ENCODE measurements at places on chromosomes 5 and 9.

DNA sequence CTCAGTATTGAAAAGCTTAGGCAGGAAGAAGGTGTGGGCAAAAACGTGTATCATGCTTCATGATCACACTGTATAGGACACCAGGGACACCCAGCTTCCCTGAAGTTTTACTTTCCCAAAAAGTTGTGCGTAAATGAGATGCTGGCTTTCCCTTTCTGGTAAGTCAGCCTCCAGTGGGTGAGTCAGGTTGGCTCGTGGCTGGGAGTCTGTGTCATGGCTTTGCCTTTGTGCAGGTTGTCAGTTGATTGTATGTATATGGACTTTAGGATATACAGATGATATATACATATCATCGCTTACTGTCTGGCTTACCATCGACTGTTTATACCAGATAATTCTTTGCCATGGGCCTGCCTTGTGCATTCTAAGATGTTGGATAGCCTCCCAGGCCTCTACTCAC is 34.2 kb downstream of the ADRB2 start:
- DNase-seq = no peak

DNA sequence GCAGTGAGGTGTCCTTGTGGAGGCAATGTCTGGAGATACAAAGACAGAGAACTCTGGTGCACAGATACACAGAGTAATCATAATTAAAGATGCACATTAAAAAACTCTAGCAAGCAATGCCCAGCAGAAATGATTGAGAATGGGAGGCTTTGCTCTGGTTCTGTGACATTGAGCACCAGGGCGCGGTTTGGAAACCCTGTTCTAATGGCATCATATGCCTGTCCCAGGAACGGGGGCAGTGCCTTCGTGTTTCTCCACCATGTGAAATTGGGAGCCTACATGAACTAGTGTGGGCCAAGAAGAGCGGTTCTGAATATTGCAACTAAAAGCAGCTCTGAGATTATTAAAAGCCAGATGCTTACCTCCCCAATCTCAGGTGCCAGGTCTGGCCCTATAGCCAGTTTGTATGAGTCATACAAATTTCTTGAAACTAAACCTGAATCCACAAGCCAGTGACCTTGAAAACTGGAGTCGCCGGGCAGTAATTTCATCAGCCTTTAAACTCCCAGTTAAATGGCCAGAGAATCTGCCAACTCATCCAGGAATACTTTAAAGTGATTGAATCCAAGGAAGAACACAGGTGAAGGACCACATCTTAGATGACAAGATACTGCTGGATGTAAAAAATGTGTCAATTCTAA is 22.2 kb upstream of the CTSL start:
- no peak for DNase-seq

DNA sequence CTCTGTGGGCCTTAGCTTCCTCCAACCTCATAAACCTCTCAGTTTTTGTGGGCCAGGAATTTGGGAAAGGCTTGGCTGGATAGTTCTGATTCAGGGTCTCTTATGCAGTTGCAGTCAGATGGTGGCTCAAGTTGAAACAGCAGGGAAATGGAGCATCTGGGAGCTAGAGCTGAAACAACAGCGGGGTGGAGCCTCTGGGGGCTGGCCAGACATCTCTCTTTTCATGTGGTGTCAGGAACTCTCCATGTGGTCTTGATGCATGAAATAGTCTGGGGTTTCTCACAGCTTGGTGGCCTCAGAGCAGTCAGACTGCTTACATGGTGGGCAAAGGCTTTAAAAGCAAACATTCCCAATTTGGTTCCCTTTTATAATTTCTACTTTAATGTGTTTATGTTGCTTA is 13.5 kb downstream of the ZNF346 start:
- no peak for DNase-seq

DNA sequence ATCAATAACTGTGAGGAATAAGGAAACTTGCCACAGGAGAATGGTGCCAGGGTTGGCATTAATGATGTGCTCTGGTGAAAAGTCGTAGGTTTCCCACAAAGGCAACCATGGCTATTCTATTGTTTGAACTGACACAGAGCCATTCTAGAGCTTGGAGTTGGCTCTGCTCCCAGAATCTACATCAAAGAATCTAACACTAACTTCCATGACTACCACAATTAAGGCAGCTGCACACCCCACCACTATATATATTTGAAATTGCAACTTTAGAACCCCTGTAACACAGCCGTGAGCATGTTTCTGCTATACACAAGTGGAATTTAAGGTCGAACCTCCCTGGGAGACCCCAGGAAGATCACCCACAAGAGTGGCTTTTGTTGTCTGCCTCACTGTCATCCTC is 89.7 kb upstream of the CCDC152 start:
- peak; percentile 11 for DNase-seq

DNA sequence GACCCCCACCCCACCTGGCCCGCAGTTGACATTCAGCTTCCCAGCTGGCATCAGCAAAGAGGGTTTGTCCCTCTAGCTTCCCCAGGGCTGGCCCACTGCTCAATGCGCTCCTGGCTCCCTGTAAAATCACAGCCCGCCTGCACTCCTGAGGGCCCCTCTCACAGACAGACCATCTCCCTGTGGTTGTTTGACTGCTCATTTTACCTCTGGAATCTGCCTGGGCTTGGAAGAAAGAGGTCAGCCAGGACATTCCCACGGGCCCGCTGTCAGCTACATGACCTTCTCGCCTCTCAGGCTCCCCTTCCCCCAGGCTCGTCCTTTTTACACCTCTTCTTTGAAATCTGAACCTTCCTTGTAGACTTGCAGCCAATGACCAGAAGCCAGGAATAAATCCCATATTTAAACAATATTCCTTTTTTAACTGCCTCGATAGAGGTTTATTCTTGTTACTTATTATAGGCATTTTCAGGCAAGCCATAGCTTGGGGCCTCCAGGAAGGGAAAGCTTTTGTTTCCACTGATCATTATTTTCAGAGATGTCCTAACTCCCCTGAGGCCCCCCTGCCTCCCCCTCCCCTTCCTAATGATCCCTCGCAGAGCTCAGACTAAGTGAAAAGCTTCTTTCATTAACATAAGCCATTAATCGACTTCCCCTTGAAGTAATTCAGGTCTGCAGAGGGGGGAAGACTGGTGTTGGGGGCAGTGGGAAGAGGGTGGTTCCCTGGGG is 76.3 kb upstream of the IQGAP2 start:
- DNase-seq = no peak

GRCh38 chr5:175246242-175246888 is 197.6 kb downstream of the DRD1 start:
- DNase-seq = no peak

DNA sequence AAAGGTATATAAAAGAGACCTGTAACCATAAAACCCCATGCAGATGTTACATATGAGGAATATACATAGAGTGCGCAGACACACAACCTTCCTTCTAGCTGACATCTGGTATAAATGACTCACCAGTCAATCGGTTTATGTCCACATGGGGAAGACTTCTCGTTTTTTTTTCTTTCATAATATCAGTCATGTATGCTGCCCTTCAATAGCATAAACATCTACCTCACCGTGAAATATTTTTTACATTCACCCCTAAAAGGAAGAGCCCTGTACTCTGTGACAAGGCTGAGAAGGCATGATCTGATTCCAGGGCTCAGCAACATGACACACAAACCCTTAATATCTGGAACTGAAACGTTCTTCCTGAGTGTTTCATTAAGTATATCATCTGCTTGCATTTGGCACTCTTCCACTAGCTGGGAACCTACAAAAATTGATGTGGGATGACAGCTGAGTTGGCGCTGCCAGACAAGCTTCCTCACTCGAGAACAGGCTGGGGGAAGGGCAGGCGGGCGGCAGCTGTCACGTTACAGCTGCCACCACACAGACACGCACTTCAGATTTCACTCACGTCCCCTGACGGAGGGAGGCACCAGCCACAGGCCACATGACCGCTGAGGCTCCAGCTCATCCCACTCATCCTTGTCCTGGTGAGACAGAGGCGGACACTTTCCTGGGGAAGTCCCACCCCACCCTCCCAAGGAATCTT is 74.2 kb downstream of the SHB start:
- DNase-seq = peak; percentile 95

- no peak for DNase-seq
Measured at GRCh38 chr9:133961226-133962165, 30.6 kb downstream of the VAV2 start.

DNA sequence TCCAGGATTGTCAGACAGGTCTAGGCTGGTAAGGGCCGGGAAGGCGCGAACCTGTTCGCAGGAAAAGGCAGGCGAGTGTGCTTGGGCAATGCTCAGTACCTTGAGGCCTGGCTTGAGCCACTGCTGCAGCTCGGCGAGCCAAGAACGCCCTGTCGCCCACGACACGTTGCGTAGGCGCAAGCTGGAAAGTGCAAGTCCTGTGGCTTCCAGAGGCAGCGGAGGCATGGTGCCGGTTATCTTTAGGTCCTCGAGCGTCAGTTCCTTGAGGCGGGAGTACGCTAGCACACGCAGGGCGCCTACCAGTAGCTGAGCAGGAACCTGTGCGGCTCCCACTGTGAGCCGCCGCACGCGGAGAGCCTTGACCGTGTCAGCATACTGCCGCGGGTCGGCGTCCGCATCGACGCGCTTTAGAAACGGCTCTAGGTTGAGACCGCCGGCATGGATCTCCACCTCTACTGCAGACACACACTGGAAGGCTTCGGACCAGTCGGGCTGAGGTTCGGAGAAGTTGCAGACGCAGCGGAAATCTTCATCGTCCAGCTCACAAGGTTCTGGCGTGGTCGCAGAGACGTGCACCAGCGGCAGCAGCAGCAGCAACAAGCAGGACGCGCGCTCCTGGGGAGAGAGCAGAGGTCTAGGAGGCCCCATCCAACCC is 482 bp downstream of the CD14 start:
- DNase-seq = peak; percentile 35

- no peak for DNase-seq
Measured at GRCh38 chr5:103254921-103255320, 3.6 kb upstream of the MACIR start.

Measured in NCI-H1105 treated with DMSO at 0.1 percent for 48 hours (cell line).